ENCODE measurements at places on chromosomes 12 and 14.

DNA sequence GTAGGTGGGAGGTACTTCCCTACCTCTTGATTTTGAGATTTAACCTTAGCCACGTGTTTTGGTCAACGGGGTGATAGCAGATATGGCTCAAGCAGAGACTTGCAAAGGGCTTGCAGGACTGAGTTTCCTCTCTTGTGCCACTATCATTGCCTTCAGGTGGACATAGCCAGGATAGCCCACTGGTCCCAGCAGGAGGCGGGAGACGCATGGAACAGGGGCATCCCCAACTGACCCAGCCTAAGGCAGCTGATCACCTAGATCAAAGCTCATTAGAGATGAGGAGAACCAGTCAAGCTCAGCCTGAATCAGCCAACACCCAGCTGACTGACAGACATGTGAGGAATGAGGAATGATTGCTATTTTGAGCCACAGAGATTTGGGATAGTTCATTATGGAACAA is 49.6 kb downstream of the CALM1 start:
- DNase-seq: no peak

GRCh38 chr12:57441846-57442427 is 7.4 kb downstream of the INHBC start:
- no peak for DNase-seq

DNA sequence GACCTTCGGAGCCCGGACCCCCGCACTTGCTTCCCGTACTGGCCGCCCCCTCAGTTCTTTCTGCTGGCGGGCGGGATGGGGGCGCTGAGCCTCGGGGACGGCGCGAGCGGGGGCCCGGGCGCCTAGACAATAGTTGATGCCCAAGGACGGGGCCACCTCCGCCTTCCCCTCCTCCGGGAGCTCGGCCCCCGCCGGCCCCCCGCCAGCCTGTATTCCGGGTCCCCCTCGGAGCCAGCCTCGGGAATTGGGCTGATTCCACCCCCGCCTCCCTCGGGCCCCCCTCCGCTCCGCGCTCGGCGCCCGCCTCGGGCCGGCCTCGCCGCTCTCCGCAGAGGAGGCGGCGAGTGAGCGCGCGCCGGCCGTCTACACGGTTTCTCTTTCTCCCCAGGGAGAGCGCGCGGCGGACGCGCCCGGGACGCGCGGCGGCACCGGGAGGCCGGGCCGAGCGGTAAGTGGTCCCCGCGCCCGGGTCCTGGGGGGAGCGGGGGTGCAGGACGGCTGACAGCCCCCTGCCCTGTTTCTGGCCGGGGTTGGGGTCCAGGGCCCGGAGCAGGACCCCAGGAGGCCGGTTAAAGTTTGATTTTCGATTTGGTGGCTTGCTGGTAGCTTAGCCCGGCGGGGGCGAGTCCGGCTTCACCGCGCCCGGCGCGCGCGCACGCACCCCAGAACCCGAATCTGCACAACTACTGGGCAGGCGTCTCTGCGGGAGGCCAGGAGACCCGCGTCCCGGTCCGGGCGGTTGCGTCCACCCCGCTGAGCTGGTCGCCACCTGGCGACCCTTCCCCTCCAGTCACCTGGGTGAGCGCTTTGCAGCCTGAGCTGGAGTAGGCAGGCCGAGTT is 413.7 kb downstream of the PCNX1 start:
- DNase-seq: no peak

DNA sequence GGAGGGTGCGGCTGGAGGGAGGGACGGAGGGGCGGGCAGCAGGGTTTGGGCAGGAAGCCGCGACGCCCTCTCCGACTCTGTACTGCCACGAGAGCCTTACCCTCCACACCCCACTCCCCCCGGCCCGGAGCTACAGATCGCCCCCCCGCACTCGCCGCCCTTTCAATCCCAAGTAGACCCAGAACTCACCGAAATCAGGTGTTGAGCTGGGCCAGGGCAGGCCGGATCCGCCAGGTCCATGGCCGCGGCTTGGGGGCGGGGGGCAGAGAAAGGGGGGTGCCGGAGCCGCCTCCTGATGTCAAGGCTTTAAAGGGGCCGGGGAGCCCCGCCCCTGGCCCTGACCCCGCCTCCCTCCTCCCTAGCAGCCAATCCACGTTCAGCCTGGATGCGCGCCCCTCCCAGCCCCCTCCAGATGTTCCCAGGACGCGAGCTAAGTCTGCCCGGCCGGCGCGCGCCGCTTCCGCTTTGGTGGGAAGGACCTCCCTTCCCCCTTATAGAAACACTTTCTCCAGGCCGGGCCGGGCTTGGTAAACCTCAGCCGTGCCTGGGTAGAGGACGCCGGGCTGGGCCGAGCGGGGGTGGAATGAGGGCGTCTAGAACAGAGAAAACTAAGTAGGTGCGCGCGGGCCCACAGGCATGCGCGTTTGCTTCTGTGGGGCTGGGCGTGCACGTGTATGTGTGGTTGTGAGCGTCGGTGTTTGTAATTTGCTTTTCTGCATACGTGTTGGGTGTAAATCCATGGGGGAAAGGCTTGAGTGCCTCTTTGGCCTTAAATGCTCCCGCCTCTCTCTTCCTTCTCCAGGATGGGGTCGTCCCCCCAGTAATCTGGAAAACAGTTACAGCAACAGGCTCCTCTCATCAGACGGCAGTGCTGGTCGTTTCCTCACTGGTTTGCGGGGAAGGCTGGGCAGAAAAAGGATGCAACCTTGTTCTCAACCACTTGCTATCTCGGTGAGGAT is at the start of gene NCKAP5L:
TSS of gene NCKAP5L (minus strand) at position 281 of the 959 bp plus-strand sequence. CDS start 24,369 bp downstream, outside the sequence.
- DNase-seq: peak; percentile 52

- DNase-seq: no peak
These were observed 14.7 kb downstream of the TMPO start for GRCh38 chr12:98530068-98530467.

Data from NCI-H1436 treated with DMSO at 0.1 percent for 48 hours (cell line).